Iris pigment epithelial cell (primary cell): ENCODE measurements at places on chromosomes 5 and 9.

DNA sequence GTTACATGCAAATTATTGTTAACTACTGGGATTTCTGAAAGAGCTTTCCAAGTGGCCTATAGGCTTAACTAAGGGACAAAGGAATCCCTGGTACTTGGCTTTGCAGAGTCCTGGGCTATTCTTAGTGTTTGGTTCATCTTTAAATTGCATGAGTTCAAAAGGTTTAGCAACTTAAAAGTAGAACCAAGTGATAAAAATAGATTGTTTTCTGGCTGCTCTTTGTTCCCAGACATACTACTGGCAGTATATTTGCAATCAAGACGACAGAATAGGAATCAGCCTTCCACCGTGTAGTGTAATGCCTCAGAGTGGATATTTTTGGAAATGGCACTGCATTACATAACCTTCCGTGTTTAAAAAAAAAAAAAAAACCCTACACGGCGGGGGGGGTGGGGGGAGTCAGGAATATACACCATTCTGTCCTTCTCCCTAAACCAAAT is 1.0 kb downstream of the NREP start:
- DNase-seq = no peak

GRCh38 chr5:17828681-17829080 is 194.4 kb downstream of the TAF11L14 start:
- DNase-seq = peak; percentile 74

GRCh38 chr5:170443624-170444023 is 54.5 kb upstream of the KCNMB1 start:
- DNase-seq = no peak

GRCh38 chr9:109203761-109204360 is 36.8 kb upstream of the FRRS1L start:
- peak; percentile 15 for DNase-seq

- DNase-seq = peak; percentile 27
These were observed 147.6 kb downstream of the SEMA5A start for GRCh38 chr5:9398227-9398626.

GRCh38 chr5:53884417-53884816 is 324.0 kb downstream of the NDUFS4 start:
- DNase-seq = no peak

DNA sequence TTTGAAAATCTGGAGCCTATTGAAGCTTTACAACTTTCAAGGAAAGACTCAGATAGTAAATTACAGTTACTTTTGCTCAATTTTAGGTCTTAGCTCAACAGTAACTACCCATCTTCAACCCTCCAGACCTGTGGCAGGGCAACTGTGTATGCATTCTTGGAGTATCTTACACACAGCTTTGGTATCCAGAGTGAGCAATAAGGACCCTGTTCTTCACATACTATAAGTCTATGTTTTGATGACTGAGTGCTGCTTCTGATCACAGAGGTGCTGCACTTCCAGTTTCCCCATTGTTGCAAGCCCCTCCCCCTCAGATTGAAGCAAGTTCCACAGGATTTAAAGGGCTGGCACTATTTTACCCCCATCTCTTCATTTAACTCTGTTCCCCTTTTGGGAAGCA is 737.4 kb upstream of the GRAMD2B start:
- DNase-seq = peak; percentile 13

GRCh38 chr5:604391-604831 is 7.7 kb upstream of the CEP72 start:
- no peak for DNase-seq

DNA sequence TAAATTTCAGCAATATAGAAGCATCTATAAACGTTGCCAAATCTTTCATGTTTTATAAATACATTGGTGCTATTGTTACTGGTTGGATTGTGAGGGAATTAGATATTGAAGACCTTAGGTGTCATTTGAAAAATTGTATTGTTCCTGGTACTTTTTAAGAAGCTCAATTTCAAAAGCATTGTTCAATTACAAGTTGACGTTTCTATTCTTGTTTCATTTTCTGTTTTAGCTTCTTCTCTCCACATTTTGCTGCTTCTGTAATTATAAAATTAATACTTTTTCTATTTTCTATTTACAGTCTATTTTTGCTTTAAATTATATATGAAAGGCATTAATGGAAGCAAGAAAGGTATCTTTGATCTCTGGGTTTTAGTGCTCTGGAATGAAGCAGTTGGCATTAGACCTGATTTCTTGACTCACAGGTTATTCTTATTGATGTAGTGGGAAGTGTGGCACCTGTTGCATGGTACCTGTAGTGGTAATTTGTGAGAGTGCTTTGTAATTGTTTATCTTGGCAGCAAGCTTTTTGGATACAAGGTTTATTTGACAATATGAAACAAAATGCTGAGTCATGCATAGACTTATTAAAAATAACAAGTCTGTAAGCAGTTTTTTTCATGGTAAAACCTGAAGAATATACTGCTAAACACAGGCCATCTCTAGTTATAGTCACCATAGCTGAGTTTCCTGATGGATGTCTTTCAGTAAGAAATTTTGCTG is 13.2 kb downstream of the MACIR start:
- DNase-seq = peak; percentile 34

DNA sequence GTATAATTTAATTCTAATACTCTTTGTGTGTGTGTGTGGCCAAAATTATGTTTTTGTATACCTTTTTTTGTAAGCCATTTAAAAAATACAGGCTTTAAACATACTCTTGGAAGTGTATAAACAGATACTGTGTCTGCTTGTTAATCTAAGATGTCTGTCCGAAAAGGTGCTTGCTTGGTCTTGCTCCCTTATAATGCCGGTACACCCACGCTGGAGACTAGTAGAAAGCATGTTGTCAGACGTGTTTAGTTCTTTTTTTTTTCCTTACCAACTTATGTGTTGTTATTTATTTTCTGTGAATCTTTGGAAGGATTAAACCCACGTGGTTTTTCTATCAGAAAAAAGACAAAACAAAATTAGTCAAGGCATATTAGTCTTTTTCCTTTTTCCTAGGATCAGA is 9.5 kb downstream of the GAPVD1 start:
- DNase-seq = no peak

- no peak for DNase-seq
These were observed 116.2 kb downstream of the MPDZ start for GRCh38 chr9:13163287-13163686.

DNA sequence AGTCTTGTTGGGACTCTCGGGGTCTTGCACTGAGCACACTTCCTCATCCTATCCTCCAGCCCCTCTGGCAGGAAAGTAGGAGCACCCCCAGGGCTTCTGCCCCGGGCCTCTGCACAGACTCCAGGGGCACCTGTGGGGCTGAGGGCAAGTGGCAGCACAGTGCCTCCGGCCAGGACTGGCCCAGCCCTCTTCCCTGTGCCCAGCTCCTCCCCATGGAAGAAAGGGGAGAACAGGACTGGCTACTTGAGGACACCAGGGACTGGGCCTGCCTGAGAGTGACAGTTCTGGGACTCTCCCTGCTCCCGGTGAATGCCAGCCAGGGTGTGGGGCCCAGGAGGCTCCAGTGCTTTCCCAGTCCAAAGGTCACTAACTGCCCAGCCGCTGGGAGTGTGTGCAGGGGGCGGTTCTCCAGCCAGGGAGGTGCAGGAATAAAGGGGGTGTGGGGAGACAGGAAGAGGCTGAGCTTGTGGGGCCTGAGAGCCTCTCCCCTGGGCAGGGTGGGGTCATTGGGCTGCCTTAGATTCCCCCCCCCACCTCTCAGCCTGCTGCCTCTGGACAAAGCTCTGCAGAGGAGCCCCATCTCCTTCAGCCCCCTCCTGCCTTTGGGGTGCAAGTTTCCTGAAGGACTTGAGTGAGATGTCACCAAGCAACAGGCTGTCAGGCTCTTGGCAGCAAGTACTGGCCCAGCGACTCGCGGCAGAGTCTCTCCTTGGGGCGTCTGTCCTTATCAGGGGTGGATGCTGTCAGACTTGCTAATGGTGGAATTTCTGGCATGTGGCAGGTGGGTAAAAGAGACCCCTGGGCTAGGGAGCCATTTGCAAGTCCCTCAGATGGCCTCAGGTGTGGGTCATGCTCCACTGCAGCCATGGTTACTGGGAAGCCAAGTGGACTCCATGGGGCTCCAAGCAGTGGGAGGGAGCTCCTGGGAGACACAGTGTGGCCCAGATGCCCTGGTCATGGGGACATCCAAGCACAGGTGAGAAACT is 19.1 kb upstream of the JADE2 start:
- peak; percentile 15 for DNase-seq

DNA sequence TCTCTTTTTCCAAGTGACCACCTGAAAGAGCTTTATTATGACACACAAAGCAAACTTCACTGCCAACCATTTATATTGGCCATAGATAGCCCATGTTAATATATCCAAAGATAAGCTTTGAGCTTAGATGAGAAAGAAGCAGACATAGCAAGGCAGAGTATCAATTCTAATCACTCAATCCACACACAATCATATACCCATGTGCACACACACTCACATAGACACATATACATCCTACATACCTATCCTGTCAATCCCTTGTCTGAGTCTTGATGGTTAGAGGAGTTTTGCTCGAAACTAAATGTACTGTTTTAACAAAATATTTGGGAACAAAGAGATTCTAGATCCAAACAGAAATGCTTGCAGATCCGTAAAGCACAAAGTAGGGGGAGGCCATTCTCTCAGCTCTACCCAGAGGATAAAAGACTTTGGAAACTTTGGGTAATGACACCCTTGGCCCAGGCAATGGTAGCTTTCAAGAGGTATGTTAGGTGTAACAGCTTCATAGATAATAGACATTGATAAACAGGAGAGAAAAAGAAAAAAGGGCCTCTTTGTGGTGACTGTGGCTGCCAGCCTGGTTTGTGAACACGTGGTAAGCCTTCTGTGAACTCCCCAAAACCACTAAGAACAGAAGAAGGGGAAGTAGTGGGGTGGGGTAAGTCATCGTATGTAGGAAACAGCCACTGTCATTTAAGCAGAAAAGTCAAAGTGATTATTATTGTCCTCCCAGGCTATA is 121.6 kb downstream of the TLR4 start:
- DNase-seq = no peak

- no peak for DNase-seq
These were observed 95.0 kb upstream of the ACTBL2 start for GRCh38 chr5:57577432-57578175.

- DNase-seq = no peak
These were observed 5.5 kb upstream of the MAML1 start for GRCh38 chr5:179727106-179727505.

- DNase-seq = no peak
These were observed 196.4 kb downstream of the NR3C1 start for GRCh38 chr5:143207058-143207457.

DNA sequence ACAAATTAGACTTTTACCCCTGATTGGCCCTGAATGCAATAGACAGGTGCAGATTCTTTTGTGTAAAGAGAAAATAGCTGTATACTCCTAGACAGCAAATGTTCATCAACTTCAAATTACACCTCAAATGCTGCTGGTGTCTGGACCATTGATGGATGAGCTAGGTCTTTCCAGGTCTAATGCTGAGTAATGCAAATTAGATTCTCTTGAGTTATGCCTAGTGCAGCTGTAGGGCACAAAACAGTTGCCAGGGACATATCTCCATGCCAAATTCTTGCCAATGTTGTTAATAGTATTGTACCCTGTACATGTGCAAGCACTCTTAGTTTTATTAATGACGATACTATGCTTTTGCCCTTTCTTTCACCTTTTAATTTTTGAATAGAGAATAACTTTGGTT is 72.3 kb upstream of the CNTLN start:
- no peak for DNase-seq

- DNase-seq = peak; percentile 81
These were observed 28.3 kb downstream of the PTPN3 start for GRCh38 chr9:109469646-109470358.

- DNase-seq = peak; percentile 25
These were observed 892 bp downstream of the SMIM32 start for GRCh38 chr5:136192015-136192525.

- DNase-seq = peak; percentile 98
These were observed 12.3 kb downstream of the P4HA2 start for GRCh38 chr5:132215329-132215728.
